Caco-2 (cell line): ENCODE measurements at places on chromosomes 4 and X.
A peak's percentile ranks its signal among the peaks of the same experiment; 100 is the strongest.

DNA sequence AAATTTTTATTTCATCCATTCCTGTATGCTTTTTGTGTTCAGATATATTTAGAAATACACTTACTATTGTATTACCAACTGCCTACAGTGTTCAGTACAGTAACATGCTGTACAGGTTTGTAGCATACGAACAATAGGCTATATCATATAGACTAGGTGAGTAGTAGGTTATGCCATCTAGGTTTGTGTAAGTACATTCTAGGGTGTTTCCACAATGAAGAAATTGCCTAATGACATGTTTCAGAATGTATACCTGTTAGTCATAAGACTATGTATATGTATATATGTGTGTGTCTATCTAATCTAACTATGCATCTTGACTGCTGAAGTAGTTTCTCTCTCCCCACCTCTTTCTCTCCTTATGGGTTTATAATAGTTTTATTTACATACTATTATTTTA is 51.5 kb upstream of the BTC start:
- DNase-seq: no peak

DNA sequence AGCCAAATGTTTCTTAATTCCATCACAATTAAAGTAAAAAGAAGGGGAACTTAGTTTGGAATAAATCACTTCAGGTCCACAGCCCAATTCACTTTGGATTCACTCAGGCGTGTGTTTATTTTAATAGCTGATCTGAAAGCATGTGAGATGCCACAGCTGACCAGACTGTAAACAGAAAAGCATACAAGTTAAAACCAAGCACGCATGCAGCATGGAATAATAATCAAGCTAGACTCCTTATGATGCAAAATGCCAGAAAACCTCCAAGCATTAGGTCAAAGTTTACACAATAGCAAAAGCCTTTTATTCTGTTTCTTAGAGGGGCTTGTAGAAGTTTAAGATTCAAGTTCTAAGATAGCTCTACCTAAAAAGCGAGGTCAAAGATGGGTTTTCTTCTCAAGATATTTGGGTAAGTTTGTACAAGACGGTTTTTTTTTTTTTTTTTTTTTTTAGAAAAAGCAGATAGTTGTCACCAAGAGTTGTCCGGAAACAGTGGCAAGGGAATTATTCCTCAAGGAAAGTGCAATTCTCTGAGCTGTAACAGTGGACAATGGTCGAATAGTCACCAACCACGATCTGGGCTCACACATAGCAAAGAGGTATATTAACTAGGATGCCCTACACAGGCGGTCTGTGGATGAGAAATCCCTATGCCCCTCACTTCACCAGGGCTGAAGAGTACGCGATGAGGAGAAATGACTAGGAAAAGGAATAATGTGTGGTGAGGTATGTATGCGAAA is 763 bp upstream of the PRRG1 start:
- DNase-seq: no peak

GRCh38 chr4:114384629-114385028 is 214.0 kb upstream of the UGT8 start:
- peak; percentile 19 for DNase-seq

DNA sequence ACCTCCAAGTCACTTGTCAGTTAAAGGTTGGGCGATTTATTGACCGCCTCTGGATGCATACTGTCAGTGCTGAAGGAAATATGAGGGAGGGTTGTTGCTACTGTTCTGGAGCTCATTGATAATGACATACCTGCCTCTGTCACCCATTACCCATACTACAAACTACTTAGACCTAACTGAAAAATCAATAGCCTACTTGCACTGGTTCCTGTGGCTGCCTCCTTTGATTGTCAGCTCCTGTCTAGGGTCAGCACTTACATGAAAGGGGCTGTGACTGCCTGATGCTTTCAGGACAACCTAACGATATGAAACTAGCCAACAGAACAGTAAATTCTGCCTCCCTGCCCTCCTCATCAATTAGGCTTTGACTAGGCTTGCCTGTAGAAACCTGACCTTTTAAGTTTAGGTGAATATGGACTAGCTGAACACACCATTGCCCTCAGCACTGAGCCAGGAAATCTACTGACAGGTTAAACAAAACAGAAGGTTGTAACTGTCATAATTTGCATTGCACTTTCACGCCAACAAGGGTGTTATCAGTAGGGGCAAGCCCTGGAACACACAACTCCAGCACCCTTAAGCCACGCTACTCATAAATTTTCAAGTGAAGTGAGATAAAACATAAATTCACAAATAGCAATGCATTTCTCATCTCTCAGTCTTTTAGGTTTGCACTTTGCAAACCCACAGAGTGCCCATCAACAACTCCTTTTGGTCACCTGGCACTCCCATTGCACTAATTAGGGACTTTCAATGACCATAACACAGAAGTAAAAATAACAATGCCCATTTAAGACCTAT is 9.0 kb upstream of the MAB21L2 start:
- DNase-seq: no peak

DNA sequence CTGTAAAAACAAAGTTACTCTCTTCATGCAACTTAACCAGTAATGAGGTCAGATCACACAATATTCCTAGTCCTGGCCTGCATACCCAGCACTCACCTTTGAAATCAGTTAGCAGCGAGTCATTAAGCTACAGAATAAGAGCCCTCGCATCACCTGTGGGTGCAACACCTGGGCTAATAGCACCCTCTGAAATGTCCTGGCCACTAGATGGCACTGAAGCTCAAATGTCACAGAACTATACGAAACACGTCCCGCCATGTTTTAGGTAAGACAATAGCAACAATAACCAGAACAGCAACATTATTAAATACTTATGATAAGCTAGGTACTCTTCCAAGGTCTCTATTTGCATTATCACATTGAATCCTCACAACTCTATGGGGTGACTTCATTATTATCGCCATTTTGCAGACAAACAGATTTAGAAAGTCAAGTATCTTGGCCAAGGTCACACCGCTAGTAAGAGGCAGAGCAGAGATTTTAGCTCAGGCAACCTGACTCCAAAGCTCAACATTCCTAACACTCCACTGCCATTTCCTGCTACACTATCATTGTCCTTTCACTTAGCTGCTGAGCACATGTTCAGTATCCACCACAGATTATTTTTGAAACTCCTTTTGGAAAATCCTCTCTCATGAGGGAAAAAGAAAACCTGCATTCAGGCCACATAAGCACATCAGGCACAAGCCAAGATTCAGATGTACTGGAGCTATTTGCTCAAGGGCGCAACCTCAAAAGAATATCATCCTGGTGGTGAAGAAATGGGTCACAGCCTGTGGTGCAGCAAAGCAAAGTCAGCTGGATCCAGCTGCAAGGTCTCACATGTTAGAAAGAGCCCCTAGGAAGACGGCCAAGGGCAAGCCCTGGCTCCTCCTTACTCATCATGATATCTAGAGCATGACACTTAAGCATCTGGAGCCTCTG is 59.5 kb upstream of the KDR start:
- DNase-seq: peak; percentile 43

GRCh38 chr4:95215991-95216605 is 332.7 kb downstream of the UNC5C start:
- no peak for DNase-seq

DNA sequence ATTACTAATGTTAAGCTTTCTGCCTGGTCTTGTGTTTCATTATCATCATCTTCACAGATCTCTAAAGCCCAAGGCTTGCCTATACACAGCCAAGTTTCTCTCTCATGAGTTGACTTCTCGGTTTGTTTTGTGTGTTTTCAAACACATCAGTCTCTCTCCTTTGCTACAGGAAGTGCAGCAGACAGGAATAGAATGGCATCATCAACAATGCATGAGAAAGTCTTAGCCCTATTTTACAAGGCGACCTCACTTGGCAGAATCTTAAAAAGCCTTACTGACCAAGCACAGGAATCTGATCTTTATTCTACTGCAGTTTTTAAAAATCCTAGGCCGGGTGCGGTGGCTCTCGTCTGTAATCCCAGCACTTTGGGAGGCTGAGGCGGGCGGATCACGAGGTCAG is 36.8 kb downstream of the CC2D2A start:
- DNase-seq: no peak

- no peak for DNase-seq
These were observed 45.2 kb upstream of the WDR1 start for GRCh38 chr4:10161840-10162239.

GRCh38 chr4:76607266-76607799 is 172.3 kb downstream of the SHROOM3 start:
- DNase-seq: no peak

- no peak for DNase-seq
These were observed 1106.7 kb downstream of the PDHA2 start for GRCh38 chr4:96946552-96946951.

DNA sequence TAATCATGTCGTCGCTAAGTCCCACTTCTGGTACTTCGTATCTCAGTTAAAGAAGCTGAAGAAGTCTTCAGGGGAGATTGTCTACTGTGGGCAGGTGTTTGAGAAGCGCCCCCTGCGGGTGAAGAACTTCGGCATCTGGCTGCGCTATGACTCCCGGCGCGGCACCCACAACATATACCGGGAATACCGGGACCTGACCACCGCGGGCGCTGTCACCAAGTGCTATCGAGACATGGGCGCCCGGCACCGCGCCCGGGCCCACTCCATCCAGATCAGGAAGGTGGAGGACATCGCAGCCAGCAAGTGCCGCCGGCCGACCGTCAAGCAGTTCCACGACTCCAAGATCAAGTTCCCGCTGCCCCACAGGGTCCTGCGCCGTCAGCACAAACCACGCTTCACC is 11.3 kb downstream of the PNCK start:
- peak; percentile 72 for DNase-seq

- DNase-seq: peak; percentile 9
These were observed 14.0 kb upstream of the ADAD1 start for GRCh38 chr4:122364700-122365404.

DNA sequence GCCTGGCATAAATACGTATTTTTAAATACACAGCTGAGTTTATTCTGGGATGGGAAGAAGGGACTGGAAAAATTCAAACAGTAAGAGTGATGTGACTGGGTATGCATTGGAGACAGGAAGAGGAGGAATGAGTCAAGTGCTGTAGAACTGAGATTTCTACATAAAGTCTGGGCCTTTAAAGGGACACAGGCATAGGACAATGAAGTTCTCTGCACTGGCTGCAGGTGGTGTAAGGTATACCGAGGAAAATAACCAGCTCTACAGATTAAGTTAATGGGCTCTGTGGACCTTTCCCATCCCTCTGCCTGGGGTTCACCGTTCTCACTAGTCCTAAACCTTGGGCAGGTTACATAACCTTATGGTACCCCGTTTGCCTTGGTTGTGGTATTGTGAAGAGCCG is 68.7 kb downstream of the DHX15 start:
- DNase-seq: no peak

DNA sequence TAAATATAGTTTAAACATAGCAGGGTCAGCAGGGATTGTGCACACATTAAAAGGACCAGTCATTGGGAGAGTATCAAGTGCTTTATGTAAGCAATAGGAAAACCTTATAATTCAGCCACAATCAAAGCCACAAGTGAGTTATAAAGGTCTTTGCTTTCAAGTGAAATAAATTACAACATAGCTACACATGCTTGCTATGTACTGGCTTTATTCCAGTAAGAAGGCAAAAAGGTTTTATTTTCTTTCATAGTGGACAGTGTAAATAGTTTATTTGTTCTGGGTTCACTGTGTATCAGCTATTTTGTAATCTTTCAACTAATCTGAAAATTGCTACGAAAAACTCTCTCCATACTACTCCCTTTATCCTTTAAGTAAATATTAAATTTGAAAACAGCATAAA is 691.4 kb downstream of the PCDH7 start:
- DNase-seq: no peak

GRCh38 chrX:11296051-11296450 is 2.8 kb downstream of the AMELX start:
- DNase-seq: no peak

- DNase-seq: no peak
These were observed 1.2 kb downstream of the GPC3 start for GRCh38 chrX:133983974-133984845.

DNA sequence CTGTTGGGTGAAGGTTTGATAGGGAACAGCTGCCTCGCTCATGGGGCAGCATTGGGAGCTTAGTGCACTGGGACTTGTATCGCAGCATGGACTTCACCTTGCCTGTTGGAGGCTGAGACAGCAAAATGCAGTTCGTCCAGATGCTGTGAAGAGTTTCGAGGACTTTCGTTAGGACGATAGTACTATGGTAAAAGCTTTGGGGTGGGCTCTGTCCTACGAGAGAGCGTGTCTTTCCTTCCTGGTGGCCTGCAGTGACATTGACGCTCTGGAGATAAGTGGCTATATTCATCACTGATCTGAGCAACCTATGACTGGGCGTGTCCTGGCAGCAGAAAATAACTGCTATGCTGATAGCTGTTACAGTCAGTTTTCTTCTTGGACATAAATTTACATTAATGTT is 44.8 kb downstream of the ARHGAP10 start:
- no peak for DNase-seq

GRCh38 chr4:69831646-69832325 is 28.2 kb downstream of the SULT1E1 start:
- DNase-seq: peak; percentile 56

- DNase-seq: no peak
These were observed 723 bp downstream of the NKX6-1 start for GRCh38 chr4:84498203-84498934.

DNA sequence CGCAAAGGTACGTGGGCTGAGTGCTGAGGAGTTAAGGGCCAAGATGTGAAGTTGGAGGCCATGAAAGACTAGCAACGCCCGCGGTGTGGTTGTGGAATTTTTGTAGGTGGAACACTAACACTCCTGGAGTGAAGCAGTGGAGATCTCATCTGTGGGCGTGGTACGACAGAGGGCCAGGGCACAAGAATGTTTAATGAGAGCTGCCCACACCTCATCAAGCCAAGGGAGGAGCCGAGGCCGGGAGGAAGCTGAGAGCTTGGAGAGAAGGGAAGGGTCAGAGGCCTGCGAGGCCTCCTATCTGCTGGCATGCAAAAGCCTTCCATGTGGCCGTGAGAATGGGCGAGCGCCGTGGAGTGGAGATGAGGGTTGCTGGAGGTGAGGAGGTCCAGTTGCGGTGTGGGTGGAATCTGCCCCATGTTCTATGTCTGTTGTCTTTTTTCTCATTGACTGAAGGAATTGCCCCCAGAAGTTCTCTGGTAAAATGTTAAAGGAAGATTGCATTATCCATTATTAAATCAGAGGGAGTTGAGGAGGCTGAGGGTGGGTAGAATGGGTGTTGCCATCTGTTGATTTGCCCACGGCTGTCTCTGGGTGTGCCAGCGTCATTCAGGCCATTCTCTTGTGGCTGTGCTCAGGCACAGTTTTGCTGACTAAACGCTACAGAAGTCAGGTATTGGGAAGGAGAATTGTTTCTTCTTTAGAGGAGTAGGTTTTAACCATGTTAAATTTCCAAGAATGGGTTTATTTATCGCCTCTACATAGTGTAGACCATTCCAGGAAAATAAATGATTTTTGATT is 19.8 kb downstream of the SNX25 start:
- no peak for DNase-seq

- no peak for DNase-seq
These were observed 272.1 kb upstream of the AGTR2 start for GRCh38 chrX:115898382-115899001.

- DNase-seq: no peak
These were observed 252.3 kb upstream of the ZIC3 start for GRCh38 chrX:137313627-137314026.
